ENCODE measurements at places on chromosomes 4 and X.

DNA sequence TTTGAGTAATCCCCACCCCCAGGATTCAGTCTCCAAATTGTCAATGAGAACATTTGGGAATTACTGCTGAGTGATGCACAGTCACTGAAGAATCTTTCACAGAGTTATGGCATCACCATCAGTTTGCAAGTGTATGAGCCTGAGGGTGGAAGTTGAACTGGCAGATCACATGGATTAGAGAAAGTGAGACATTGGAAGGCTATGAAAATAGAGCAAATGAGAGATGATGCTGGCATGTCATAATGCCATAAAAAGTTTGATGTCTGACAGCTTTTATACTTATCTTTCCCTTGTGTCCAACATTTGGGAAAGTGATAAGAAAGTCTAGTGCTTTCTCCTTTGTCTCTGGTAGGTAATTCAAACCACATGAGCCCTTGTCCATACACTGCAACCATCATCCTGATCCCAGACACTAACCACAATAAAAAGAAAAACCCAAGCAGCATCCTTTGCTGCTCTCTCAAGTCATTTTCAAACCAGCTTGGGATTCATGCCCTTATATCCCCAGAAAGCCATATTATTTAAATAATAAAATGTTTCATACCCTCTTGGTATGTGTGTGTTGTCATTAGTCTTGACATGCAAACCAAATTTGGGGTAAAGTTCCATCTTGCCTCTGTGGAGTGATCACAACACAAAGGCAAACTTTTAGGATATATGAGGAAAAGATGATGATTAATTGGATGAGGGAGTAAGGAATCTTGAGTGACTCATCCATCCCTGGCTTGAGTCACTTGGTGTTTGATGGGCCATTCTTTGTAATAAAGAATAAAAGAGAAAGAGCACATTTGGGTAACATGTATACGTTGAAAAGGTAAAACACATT lies 438.9 kb downstream of the GRXCR1 start:
- no peak for DNase-seq

GRCh38 chr4:150231107-150231770 lies 153.0 kb downstream of the DCLK2 start:
- DNase-seq: no peak

GRCh38 chrX:124433186-124433585 lies 86.8 kb downstream of the SH2D1A start:
- no peak for DNase-seq

- peak; percentile 33 for DNase-seq
Observed at GRCh38 chr4:2041239-2042130, 17.6 kb upstream of the NAT8L start.

GRCh38 chr4:145670422-145670821 lies 9.5 kb upstream of the C4orf51 start:
- no peak for DNase-seq

DNA sequence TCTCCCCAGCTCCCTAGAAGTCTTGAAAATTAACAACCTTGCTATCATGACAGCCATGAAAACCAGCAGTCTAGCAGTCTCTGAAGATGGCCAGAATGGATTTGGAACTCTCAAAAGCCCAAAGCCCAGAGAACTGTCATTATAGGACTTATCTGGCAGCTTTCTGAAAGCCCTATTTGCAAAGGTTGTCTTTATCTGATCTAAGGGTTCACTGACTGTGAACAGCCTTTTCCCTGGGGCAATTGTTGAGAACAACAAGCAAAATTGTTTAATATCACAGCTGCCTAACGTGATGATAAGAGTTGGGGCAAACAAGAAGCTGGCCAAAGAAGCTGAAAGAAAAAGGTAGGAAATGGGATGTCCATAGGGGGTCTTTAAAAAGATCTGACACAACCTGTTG lies 20.9 kb upstream of the KLHL8 start:
- DNase-seq: no peak

- no peak for DNase-seq
Observed at GRCh38 chr4:167943872-167944505, 148.3 kb upstream of the ANXA10 start.

- peak; percentile 4 for DNase-seq
Observed at GRCh38 chrX:43656005-43656494, at the start of gene MAOA. Gene MAOA (plus strand): TSS chrX:43656299. CDS start chrX:43656342, 43 bp downstream.

DNA sequence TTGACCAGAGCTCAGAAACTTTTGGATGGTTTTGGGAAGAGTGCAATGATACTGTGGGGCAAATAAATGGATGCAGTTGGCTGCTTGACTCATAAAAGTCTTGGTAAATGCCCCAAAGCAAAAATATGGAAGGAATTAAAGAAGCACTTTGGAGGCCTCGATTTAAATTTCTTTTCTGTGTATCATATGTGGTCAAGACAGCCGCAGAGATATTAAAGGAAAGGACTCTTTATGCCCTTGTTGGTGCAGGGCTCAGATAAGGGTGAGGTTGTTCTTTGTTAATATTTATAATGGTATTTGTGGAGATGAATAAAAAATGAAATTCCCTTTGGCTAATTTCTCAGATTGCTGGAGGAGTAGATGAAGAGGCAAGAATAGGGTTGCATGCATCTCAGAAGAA lies 90.2 kb downstream of the NHS start:
- no peak for DNase-seq

GRCh38 chr4:23413631-23414030 lies 476.2 kb downstream of the PPARGC1A start:
- DNase-seq: no peak

- no peak for DNase-seq
Observed at GRCh38 chrX:151984328-151984727, 9.9 kb upstream of the GABRE start.

DNA sequence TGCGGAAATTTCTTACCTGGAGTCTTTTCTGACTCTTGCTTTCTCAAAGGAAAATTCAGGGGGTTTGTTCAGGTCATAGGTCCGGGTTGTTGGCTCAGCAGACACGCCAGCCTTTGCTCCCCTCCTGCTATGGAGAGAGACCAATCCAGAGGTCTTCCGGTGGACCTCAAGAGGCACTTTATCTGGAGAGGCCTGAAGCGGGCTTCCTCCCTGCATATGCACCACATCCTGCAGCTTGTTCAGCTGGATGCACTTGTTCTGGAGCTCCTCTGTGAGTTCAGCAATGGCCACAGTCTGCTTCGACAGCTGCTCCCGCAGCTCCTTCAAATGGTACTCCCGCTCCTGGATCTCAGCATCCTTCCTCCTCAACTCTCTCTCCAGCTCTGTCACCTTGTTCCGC lies 10.5 kb downstream of the PRKG2 start:
- DNase-seq: peak; percentile 26

GRCh38 chr4:2194496-2194895 lies 47.4 kb downstream of the HAUS3 start:
- DNase-seq: no peak

- peak; percentile 86 for DNase-seq
Observed at GRCh38 chr4:3342182-3342854, 49.5 kb downstream of the RGS12 start.

DNA sequence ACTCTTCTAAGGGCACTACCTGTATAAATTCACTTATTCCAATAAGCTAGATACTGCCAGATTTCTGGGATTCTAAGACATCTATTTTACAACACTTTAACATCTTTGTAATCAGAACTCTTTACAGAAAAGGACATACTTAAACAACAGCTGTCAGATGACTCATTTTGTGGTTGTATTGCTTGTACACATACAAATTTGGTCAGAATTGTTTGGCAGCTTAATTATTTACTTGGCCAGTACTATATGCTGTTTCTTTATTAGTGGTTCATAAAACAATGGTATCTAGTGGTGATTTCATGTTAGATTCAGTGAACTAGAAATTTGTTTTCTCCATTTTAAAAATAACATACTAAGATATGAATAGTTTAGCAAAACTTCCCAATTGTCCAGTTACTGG lies 27.2 kb downstream of the PALLD start:
- DNase-seq: peak; percentile 6

DNA sequence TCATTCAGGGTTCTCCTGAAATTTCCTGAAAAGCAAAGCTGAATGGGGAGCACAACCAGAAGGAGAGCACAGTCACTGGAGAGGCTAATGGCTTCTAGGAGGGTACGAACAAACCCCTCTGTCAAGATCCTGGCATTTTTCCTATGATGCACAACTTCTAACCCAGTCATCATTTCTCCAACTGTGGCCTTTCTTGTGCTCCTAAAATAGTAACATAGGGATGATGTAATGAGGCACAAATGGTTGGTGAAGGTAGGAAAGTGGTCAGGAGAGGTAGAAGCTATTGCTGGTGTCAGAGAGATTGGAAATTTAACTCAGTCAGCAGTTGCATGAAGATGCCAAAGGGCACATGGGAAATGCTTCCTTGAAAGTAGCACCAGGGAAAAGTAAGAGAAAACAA lies 52.7 kb downstream of the SLC10A7 start:
- no peak for DNase-seq

GRCh38 chrX:5870238-5870637 lies 358.4 kb downstream of the NLGN4X start:
- no peak for DNase-seq

DNA sequence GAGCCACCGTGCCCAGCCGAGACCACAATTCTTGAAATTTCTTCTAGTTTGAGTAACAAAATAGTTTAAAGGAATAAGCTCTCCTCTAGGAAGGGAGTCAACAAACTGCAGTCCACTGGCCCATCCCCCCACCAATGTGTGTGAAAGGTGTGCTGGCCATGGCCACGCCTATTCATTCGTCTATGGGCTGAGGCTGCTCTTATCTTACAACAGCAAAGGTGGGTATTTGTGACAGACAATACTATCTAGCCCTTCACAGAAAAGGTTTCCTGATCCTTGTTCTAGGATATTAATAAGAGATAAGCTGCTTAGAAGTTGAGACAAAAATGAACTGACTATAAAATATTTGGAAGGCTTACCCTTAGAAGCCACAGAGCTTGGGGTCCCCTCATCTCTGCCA lies 41.2 kb downstream of the BEND2 start:
- no peak for DNase-seq

GRCh38 chr4:17757621-17758020 lies 23.8 kb downstream of the FAM184B start:
- no peak for DNase-seq

GRCh38 chr4:89171176-89171805 lies 60.0 kb downstream of the TIGD2 start:
- DNase-seq: no peak

DNA sequence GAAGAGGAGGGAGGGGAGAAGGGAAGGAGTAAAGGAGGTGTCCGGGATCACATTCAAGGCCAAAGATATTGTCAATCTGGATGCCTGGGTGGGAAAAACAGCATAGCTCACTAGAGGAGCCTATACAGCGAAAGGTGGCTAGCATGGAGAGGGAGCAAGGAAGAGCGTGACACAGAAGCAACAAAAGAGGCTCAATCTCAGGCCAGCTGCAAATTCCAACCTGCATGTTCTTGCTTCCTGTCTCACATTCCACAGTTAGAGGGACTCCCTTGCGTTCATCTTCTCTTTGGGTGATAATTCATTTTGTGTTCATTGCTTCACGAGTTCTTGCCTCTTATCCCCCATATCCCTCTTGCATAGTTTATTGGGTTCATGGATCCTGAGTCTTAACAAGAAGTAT lies 3.0 kb upstream of the CLNK start:
- no peak for DNase-seq

- DNase-seq: no peak
Observed at GRCh38 chr4:39357002-39357401, 9.2 kb downstream of the RFC1 start.

DNA sequence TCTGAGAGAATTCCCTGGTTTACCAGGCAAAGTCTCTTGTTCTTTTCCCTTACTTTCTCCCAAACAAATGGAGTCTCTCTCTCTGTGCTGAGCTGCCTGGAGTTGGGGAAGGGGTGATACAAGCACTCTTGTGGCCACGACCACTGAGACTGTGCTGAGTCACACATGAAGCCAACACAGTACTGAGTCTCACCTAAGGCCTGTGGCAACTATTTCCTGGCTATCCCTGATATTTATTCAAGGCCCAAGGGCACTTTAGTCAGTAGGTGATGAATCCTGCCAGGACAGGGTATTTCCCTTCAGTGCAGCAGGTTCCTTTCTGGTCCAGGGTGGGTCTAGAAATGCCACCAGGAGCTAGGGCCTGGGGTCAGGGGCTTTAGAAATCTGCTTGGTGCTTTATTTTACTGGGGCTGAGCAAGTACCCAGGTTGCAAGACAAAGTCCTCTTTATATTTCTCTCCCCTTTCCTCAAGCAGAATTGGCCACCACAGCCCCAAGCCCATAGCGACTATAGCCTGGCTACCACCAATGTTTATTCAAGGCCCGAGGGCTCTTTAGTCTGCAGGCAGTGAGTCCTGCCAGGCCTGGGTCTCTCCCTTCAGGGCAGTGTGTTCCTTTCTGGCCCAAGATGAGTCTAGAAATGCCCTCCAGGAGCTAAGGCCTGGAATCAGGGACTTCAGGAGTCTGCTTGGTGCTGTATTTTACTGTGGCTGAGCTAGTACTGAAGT lies 10.5 kb downstream of the ARL13A start:
- DNase-seq: peak; percentile 41

GRCh38 chrX:103538728-103539127 lies 19.4 kb upstream of the RAB40A start:
- no peak for DNase-seq
